ENCODE measurements at places on chromosomes 5 and 9.

GRCh38 chr9:127437497-127438264, 13.5 kb downstream of the ZNF79 start:
- no peak for DNase-seq

- DNase-seq, result no peak
These were observed 6.9 kb upstream of the ZBTB43 start for GRCh38 chr9:126797903-126798302.

DNA sequence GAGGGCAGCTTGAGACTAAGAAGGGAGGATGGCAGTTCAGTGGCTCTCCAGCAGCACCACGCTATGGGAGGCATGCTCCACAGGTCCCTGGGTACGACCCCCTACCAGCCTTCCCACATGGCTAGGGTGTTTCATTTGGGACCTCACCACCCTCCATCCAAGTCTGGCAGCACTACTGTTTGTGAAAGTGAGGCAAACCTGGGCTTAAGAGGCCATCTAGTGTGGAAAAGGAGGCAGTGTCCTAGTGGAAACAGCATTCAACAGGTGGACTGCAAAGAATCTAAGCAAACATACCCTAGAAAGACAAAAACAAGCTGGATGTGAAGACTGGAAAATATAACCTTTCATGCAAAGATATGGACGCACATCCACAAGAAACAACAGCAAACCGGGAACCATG, 4.8 kb upstream of the C5orf47 start:
- no peak for DNase-seq

DNA sequence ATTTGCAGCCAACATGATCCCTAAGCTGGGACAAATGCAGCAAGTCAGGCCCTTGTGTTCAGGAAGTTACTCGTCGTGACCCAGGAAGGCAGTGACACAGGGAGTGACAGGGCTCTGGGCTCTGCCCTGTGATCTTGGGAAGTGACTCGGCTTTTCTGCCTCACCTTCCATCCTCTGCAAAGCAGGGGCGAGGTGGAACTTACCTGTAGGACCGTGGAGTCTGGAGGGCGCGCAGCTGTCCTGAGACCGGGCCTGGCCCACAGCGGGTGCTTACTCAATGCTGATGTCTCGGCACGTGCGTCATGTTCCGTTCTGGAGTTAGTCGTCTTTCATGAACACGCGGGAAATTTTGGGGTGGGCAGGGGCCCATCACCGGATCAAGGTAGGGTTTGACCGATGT, 22.8 kb upstream of the LPCAT1 start:
- DNase-seq, result no peak

DNA sequence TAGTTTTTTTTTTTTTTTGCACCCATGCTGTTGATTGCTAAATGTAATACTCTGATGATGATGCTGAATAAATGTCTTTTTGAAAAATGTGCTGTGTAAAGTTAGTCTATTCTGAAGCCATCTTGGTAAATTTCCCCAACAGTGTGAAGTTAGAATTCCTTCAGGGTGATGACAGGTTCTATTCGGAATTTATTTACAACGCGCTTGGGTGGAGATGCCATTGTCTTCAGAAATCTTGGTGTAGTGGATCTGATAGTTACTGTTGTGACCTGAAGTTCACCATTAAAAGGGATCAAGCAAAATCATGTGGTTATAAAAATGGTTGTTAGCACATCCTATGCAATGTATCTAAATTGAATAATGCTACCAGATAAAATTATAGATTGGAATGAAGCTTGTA, 36.3 kb upstream of the DMRT1 start:
- no peak for DNase-seq

GRCh38 chr9:13707612-13708576, 428.4 kb upstream of the MPDZ start:
- no peak for DNase-seq

GRCh38 chr5:10825897-10826644, 65.0 kb upstream of the DAP start:
- DNase-seq, result no peak

DNA sequence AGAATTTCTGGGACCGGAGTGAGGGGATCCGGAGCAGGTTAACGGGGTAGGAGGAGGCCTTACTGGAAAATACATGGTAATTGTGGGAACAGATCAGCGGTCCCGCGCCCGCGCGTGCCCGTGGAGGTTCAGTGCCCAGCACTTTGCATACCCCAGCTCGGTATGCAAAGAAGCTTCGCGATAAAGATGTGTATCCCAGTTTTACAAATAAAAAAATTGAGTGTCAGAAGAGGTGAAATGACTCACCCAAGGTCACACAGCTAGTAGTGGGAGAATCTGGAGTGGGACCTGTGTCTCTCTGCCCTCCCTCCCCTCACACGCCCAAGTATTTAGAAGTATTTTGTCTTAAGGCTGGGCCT, 967 bp downstream of the NEURL1B start:
- DNase-seq, result no peak

DNA sequence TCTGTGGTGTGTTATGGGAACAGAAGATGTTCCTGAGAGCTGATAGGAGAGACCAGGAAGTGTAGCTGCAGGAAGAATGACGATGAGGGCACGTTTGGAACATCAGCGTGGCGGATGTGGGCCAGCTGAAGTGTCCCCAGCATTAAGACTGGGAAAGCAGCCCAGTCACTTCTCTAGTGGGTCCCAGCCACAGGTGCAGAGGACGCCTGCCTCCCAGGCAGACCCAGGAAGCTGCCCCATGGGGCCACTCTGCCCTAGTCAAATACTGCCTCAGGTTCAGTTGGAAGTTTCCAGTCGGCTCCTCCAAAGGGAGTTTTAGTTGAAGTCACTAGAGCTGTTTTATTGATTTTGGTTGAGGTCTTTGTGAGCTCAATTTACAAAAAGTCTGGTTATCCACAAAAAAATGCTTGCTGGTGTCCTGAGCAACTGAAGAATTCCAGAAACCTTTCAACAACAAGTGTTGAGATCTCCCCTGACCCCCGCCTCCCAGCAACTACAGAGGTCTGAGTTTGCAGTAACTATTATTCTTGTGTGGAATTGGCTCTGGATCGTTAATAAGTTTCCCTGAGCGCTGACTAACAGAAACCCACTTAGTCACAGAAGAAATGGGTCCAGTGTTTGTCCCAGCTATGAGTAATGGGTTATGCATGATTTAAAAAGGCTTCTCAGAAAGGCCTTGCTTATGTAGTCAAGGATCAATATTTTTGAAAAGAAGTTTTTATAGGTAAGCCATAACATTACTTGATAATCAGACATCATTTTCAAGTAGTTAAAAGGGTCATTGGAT, 294.1 kb downstream of the FANCC start:
- DNase-seq, result no peak

GRCh38 chr5:113245427-113246225, 189.2 kb downstream of the TSSK1B start:
- no peak for DNase-seq

GRCh38 chr5:134525683-134526482, 413 bp downstream of the JADE2 start:
- DNase-seq, result peak; percentile 44

- DNase-seq, result no peak
These were observed 29.3 kb downstream of the TNFAIP8 start for GRCh38 chr5:119385136-119385535.

- no peak for DNase-seq
These were observed 213.4 kb downstream of the PTTG1 start for GRCh38 chr5:160635046-160635445.

GRCh38 chr5:73121119-73121463, 716 bp downstream of the TMEM171 start:
- no peak for DNase-seq

- no peak for DNase-seq
These were observed 34.5 kb upstream of the HTR4 start for GRCh38 chr5:148688787-148689186.

- no peak for DNase-seq
These were observed 139.4 kb downstream of the MACIR start for GRCh38 chr5:103397739-103398581.

All from stimulated activated CD4-positive, alpha-beta T cell treated with anti-CD3 and anti-CD28 coated beads, Interleukin-15, amount 100 ng/mL, for 1 hour (primary cell).